ENCODE measurements at places on chromosomes 3 and 15.

GRCh38 chr15:100924436-100924835 lies 5.3 kb downstream of the LRRK1 start:
- DNase-seq: no peak

DNA sequence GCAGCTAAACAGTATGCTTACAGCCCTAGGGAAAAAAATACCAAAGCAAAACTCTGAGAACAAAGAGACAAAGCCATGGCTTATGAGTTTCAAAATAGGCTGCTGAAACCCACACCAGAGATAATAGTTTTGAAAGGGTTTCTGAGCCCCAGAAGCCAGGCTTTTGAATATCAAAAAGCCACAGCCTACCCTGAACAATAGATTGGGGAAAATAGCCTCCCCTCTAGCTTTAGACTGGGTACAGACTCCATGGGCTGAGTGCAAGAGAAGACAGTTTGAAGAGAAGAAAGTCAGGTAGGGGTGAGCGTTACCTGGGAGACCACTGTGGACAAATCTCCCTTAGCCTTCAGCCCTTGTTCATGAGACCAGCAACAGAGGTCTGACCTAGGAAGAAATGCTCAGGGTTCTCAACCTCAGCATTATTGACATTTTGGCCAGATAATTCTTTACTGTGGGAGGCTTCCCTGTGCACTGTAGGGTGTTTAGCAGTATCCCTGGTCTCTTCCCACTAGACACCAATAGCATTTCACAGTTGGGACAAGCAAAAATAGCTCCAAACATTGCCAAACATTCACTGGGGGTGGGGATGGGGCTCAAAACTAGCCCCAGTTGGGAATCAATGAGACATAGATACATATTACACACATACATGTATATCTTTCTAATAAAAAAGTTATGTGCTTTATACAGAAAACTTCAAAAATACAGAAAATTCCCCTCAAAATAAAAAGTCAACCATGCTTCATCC lies 11.6 kb upstream of the TAFA4 start:
- no peak for DNase-seq

GRCh38 chr3:10160346-10160745 lies 4.4 kb upstream of the IRAK2 start:
- DNase-seq: no peak

- DNase-seq: no peak
These were observed 9.0 kb downstream of the SLC24A1 start for GRCh38 chr15:65630760-65631159.

- DNase-seq: no peak
These were observed 796.8 kb upstream of the EPHA6 start for GRCh38 chr3:96017556-96017955.

GRCh38 chr3:150737874-150738679 lies 24.9 kb downstream of the SIAH2 start:
- DNase-seq: no peak

DNA sequence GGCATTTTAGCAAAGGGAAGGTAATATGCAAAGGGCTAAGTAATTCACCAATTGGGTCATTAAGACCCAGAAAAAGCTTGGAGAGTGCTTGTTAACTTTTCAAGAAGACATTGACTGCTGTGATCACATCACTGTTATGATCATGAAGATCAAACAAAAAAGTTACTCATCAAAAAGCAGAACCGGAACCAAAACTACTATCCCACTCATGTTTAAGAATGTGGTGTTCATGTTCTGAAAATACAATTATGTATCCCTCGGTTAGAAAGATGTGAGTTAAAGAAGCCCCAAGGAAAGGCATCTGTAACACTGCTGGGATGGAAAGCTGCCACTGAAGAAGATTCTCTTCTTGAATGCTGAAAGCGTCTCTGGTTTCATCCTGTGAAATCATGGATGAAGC lies 32.6 kb downstream of the BBX start:
- no peak for DNase-seq

DNA sequence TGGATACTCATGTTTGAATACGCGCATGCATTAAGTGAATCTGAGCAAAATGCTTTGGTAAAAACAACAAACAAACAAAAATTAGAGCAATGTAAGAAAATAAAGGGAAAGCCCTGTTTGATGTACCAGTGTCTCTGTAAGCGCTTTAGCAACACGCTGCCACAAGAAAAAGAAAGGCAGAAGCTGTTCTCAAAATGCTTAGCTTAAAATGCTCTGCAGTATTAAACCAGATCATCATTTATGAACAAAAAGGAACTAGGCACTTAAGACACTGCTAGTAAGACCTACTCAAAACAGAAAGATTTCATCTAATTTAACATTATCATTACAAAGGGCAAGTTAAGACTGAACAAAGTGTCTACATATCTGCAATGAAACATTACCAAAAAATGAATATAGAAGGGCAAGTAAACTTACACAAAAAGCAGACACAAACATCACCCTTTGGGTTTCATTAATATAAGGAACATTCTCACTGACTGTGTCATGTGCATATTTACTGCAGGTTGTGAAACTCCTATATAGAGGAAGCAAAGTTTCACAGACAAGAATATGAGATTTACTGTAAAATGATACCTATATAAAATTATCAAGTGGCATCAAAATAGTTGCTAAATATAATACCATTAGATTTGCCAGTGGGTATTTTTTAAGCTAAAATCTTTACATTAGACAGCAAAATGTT lies 102.1 kb downstream of the FBXL22 start:
- no peak for DNase-seq

DNA sequence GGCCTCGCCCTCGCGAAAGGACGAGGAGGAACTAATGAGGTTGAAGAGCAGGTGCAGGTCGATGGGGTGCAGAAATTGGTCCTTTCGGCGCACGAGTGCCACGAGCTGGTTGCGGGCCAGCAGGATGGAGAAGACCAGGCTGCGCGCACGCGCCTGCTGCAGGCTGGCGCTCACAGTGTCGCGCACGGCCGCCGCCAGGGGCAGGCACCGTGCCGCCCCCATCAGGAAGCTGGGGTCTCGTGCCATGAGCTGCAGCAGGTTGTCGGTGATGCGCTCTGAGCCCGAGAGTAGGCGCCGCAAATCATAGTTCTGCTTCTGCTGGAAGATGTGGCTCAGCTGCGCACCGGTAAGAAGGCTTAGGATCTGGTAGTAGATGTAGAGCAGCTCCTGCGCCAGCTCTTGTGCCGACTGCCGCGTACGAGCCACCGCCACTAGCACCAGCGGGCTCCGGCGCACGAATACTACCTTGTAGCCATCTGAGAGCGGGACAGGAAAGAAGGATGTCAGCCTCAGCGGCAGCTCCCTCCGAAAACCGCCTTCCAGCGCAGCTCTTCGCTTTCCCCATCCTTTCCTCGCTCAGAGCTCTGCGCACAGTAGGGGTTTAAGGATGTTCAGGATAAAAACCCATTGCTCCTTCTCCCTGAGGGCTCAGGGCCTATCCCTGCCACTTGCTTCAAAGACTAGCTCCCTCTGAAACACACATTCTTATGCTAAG lies 6.9 kb upstream of the MST1R start:
- DNase-seq: no peak

DNA sequence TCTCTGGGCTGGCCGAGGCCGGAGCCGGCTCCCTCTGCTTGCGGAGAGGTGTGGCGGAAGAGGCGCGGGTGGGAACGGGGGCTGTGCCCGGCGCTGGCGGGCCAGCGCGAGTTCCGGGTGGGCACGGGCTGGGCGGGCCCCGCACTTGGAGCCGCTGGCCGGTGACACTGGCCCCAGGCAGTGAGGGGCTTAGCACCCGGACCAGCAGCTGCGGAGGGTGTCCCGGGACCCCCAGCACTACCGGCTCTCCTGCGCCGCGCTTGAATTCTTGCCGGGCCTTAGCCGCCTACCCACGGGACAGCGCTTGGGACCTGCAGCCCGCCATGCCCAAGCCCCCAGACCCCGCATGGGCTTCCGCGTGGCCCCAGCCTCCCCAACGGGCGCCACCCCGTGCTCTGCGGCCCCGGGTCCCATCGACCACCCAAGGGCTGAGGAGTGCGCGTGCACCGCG lies 736.3 kb upstream of the ARRDC4 start:
- DNase-seq: no peak

DNA sequence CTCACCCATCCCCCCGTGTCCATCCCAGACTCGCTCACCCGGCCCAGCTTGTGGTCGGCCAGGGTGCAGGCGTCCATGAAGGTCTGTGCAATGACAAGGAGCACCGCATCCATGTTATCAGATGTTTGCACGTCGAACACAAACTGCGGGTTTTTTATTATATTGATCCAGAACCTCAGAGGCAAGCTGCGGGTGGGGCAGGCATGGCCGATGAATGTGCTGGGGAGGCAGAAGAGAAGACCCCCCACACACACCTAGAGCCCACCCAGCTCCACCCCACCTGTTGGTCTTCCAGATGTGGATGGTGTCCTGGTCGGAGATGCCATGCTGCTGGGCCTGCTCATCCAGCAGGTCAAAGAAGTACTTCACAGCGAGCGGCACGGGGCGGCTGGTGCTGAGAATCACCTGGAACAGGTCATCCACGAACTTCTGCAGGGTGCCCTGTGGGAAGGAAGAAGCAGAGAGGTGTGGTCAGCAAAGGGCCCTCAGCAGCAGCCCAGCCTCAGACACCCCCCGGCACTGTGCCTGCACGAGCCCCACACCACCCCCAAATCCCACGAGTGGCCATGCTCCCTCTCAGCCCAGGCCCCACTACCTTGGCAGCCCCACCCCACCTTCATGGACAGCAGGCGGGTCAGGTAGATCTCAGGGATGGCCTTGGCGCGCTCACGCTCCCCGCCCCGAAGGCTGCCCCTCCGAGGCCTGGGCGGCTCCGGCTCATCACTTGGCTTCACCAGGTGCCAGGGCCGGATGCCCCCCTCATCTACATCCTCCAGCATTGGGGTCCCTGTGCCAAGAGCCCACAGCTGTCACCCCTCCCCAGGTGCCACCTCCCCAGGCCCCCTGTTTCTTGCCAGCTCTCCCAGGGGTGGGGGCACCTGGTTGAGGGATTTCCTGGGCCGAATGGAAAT lies 20.3 kb downstream of the PLXNB1 start:
- no peak for DNase-seq

DNA sequence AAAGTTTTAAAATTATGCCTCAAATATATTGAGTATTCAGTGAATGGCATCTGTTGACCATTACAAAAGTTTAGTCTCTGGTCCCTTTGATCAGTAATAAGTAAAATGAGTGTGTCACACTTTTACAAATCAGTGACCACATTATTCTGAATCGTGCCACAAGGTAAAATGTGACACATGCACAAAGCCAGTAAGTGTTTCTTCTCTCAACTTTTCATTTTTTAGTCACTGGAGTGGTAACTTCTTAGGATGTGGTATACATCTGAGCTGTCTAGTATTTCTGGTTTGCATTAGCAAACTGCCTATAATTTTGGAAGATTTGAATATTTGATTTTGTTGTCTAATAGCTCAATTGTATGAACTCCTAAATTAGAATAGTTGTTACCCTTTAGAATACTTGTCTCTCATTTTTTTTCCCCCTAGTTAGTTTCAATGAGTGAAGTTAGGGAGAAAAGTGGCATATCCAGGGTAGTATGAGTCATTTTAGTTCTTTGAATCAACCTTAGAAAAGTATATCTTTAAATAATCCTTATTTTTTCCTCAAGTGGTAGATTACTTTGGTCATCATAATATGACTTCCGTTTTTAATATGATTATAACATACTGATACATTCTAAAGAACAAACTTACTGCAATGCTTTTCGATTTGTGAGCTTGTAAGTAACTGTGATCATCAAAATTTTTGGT lies 18.1 kb downstream of the DNAJC13 start:
- no peak for DNase-seq

DNA sequence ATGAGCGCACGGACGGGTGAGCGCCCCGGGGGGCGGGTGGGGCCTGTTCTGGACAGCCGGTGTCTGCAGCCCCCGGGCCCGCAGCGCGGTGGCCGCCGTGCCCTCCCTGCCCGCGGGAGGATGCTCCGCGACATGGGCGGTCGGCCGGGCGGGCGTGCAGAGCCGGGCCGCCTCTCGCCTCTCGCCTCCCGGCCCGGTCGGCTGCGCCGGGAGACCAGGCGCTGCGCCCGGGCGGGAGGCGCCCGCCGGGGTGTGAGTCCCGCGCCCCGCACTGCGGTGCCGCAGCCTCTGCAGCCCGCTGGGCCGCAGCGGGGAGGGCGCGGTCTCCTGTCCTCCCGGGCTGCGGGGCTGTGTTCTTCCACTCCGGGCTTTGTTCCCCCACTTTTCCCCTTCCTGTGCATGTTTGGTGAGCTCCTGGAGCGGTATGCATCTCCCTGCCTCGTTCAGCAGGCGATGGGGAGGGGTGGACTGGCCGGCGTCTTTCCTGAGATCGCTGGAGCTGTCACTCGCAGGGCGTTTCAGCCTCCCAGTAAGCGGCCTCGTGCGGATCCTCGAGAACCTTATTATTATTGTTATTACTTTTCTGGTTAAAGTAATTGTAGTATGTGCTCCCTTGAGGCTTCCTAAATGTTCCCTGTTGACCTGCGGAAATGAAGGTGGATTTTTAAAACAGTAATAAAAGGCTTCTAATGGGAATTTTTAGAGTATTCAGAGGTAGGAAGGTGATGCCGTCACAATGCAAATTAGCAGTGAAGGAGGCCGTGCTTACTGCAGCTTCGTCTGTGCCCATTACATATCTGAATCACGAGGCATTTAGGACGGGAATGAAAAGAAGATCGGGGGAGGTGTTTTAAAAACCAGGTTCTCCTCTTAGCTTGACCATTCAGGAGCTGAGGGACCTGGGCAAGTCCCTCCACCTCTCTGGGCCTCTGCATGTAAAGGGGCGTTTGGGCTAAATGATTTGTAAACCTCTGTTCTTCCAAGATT lies 593 bp downstream of the TMOD2 start:
- DNase-seq: no peak

Data from substantia nigra (tissue), 51 donors.